DMS79 treated with DMSO at 0.1 percent for 48 hours (cell line): ENCODE measurements at places on chromosomes 12 and 14.

GRCh38 chr14:32013083-32013482 is 64.0 kb upstream of the ARHGAP5 start:
- no peak for DNase-seq

DNA sequence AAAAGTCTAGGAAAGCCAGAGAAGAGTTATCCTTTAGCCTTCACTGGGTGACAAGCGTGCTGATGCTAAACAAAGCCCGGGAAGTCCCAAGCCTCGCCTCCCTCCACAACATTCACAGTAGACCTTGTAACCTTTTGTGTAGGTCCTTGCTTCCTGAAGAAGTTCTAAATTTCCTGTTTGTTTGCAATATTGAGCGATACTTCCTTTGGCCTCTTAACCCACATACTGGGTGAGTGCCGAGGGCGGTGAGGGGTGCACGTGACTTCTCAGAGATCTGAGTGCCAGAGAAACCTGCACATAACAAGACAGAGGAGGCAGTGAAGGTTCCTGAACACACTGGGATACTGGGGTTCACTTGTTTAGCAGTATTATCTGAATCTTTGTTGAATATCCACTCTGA is 134.3 kb downstream of the PLXNC1 start:
- no peak for DNase-seq

DNA sequence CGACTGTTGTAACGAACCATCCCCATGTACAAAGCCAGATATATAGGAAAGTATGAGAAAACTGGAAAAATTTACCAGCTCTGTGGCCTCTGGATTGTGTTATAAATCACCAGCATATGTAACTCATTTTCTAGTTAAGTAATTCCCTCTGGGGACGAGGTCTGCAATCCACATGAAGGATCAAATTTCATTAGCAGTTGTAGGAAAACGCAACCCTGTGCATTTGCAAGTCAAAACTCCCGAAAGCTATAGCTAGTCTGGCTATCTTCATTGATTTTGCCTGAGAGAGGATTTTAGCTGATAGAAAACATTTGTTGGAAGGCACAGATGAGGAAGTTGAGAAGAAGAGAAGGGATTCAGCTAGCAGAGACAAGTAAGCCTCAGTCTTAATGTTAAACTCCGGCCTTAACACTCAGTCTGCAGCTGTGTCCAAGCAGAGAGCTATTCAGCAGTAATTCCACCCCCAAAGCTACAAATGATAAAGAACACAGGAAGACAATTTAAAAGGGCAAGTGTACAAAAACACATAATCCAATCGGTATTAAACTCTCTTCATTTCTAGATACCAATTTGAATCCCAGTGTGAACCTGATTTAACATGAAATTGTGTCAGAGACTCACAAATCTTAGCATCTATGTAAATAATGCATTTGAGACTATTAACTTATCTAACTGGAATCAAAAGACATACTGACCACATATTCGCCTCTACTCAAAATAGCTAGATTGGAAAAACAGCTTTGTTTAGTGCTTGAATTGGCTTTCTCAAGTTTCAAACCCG is 54.2 kb upstream of the CERS5 start:
- peak; percentile 73 for DNase-seq

DNA sequence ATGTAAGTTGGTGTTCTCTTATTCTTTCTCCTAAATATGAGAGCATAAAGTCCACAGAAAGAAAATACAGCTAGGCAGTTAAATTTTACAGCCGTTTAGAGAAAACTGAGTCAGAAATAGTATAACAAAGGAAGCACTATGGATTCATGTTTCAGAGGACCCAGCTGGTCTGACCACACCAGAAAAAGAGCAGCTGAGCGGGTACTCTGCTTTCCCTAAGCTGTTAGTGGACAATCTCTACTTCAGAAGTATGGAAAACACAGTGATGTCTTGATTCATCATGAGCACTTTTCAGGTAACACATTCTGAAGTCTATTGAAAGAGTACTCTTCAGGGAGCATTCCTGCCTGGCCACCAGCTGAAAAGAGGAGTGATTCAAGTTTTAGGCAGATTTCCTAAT is 12.4 kb downstream of the PPM1H start:
- no peak for DNase-seq

DNA sequence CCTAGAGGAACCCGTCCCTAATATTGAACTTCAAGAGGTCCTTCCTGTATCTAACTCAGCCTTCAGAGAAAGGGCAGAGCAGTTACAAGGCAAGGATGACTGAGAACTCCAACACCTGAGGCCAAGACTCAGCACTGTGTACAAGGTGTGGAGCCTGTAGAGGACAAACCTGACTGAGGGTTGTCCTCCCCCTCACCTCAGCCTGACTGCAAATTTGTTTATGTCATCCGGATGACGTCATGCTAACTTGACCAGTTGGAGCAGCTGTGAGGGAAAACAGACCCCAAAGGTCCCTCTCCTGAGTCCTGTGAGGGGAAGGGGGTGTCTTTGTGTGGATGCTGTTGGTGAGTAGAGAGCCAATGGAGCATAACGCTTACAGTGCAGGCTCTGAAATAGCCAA is 4.3 kb downstream of the CRACR2A start:
- no peak for DNase-seq

- DNase-seq, result no peak
Measured at GRCh38 chr14:96410119-96410518, 18.2 kb downstream of the AK7 start.

- DNase-seq, result no peak
Measured at GRCh38 chr12:110693731-110694130, 4.8 kb upstream of the HVCN1 start.

DNA sequence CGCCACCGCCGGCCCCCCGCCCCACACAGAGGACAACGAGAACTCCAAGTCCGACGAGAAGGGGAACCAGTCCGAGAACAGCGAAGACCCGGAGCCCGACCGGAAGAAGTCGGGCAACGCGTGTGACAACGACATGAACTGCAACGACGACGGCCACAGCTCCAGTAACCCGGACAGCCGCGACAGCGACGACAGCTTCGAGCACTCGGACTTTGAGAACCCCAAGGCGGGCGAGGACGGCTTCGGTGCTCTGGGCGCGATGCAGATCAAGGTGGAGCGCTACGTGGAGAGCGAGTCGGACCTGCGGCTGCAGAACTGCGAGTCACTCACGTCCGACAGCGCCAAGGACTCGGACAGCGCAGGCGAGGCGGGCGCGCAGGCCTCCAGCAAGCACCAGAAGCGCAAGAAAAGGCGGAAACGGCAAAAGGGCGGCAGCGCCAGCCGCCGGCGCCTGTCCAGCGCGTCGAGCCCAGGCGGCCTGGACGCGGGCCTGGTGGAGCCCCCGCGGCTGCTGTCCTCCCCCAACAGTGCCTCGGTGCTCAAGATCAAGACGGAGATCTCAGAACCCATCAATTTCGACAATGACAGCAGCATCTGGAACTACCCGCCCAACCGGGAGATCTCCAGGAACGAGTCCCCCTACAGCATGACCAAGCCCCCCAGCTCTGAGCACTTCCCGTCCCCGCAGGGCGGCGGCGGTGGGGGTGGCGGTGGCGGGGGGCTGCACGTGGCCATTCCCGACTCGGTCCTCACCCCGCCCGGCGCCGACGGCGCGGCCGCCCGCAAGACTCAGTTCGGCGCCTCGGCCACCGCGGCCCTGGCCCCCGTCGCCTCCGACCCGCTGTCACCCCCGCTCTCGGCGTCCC is 150.9 kb downstream of the EGLN3 start:
- DNase-seq, result no peak

DNA sequence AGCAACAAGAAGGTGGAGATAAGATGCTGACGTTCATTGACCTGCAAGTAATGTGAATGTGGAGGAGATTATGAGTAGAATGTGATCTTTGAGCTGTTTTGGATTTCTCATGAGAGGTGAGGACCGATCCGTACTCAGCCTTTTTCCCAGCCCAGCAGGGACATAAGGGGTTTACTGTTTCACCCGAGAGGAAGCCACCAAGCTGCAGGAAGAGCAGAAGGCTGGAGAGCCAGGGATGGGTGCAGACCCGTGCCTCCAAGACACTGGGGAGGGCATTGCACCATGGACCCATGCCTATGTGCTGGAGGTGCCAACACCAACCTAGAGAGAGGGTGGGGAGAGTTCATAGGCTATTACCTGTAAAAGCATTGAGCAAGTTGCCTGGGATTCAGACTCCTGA is 206.0 kb upstream of the DIO3 start:
- DNase-seq, result no peak
